ENCODE measurements at places on chromosomes 1 and 21.

DNA sequence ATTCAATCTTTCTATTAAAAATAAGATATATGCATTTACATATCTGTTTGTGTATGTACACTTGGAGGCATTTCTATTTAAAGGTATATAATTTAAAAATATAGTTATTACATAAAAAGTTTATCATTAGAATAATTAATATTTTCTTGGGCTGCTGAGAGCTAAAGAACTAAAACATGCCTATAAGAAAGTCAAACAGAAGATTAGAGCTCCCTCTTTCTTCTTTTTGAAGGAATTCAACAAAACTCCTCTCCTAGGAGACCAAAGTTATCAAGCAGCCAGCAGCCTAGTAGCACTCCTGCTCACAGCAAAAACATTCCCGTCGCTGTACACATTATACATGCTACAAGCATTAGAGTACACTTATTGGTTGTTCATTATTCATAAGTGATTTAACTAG lies 216.4 kb downstream of the VAV3 start:
- DNase-seq = no peak

DNA sequence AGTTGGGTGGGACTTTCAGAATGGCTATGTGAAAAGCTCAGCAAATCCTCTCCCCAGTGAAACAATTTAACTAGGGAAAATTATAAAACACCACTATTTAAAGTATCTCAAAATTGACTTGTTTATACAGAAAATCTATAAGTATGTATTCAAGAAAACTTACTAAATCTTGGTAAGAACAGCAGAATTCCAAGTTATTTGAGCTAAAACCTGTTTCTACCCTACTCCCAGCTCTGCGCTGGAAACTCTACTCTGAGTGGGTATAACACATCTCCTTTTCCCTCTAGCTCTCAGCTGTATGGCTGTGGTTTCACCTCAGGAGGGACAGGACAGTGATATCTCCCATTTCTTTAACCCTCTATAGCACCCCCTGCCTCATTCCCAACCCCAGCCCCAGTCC lies 295.2 kb upstream of the POGK start:
- no peak for DNase-seq

GRCh38 chr1:100795646-100795985 lies 76.1 kb downstream of the VCAM1 start:
- DNase-seq = no peak

DNA sequence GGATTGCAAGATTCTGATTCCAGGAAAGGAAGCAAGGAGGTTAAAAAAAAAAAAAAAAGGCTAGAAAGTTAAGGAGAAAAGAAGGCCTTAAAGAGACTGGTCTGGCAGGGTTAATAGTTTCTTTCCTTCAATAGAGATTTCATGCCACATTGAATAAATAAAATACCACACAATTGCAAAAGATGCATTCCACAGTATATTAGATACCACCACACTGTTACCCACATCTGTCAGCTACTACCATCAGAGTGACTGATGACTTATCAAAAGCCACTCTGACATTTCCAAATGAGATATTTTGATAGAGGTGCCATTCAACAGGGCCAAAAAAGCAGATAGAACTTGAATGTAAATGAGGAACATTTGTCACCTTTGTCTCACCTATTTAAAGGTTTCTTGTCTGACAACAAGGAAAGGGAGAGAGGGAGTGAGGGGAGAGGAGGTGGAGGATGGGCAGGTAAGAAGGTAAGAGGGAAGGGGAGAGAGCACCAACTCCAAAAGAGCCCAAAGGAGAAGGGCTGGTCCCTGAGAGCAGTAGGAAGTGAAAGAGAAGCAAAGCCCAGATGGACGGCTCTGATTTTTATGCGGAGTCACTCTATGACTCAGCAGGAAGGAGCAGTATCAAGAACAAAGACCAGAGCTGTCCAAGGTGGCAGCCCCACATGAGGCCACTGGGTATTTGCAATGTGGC lies 38.3 kb downstream of the LRRN2 start:
- DNase-seq = peak; percentile 2

DNA sequence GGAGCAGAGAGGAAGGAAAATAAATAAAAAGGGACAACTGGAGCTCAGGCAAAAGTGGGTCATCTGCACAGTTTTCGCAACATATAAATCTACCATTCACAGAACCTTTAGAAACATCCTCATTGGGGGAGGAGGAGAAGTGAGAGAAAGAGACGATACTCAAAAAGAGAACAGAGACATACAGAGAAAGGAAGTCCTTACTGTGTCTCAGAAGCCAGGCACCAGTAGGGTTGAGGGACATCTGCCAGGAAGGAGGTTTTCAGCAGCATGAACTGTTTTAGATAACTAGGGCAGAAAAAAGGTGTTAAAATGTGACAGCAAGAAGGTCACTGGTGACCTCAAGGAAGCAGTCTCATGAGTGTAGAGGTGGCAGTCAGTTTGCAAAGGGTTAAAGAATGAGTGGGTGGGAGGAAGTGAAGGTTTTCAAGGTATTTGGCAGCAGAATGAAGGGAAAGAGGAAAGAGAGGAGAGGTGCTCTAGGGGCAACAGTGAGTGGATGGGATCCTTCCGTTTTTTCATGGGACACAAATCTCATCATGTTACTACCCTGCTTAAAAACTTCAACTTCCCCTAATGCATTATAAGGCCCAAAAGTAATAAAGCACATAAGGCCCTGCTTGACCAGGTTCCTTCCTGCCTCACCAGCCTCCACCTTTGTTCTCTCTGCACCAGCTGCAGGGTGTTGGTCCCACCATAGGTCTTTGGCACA lies 9.5 kb downstream of the JAK1 start:
- no peak for DNase-seq

GRCh38 chr1:35727434-35728040 lies 8.9 kb upstream of the C1orf216 start:
- DNase-seq = no peak

GRCh38 chr1:18635891-18636595 lies 5.4 kb downstream of the PAX7 start:
- no peak for DNase-seq

- DNase-seq = no peak
Observed at GRCh38 chr1:112614460-112615065, 4.4 kb downstream of the ST7L start.

DNA sequence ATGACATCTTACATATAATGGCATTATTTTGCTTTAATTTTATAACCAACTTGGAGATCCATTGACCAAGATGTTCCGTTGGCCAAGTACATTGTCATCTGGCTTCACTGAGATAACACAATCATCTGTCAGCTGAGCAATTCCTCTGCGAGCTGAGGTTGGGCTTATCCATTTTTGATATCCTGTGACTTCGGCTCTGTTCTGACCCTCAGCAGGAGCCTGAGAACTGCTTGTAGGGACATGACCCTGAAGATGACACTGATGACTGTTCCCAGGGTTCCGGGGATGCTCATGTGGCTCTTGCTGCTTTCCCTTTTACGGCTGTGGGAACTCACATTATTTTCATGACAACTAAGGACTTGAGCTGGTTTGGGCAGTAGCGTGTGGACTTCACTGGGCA lies 51.2 kb downstream of the TLR5 start:
- DNase-seq = no peak

GRCh38 chr1:207319199-207319598 lies 2.3 kb upstream of the CD55 start:
- DNase-seq = no peak

- DNase-seq = no peak
Observed at GRCh38 chr1:184620469-184620868, 134.2 kb downstream of the EDEM3 start.

DNA sequence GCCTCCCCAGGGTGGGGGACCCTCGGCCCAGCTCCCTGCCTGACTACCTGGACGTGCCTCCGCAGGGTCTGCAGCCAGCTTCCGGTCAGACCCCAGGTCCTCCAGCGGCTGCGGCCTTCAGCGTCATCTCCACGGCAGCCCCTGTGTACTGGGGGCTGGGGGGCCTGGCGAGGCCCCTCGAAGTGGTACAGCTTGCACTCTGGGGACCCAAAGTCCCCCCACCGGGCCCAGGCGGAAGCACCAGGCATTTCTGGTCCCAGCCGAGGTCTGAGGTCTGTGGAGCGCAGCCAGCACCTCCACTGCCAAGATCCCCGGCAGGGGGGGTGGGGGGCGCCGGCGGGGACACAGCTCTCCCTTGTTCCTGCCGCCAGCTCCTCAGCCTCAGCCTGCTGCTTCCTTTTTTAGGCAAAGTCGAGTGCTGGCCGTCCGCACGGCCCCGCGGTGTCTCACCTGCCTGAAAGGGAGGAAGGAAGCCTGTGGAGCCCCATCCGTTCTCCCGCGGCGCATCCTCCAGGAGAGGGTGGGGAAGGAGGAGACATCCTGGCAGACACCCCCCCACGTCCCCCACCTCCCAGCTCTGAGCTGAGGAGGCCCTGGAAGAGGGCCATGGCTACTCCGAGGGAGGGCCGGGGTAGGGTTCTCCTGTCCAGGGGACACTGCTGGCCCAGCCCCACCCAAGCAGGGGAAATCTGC lies 1.2 kb upstream of the VWA1 start:
- no peak for DNase-seq

GRCh38 chr1:203537806-203538464 lies 44.0 kb downstream of the OPTC start:
- no peak for DNase-seq

- DNase-seq = no peak
Observed at GRCh38 chr1:160621633-160622413, 25.0 kb downstream of the SLAMF1 start.

GRCh38 chr1:10459184-10459583 lies 9.4 kb downstream of the CORT start:
- peak; percentile 46 for DNase-seq

GRCh38 chr1:212447478-212447877 lies 14.8 kb downstream of the NENF start:
- DNase-seq = no peak

GRCh38 chr21:44013380-44014088 lies 1.4 kb downstream of the TRAPPC10 start:
- DNase-seq = no peak

- DNase-seq = no peak
Observed at GRCh38 chr1:220834155-220834870, 44.9 kb upstream of the HLX start.

GRCh38 chr1:241034203-241034936 lies 322.6 kb downstream of the RGS7 start:
- DNase-seq = no peak

GRCh38 chr1:183879966-183880365 lies 75.0 kb downstream of the RGL1 start:
- DNase-seq = no peak

DNA sequence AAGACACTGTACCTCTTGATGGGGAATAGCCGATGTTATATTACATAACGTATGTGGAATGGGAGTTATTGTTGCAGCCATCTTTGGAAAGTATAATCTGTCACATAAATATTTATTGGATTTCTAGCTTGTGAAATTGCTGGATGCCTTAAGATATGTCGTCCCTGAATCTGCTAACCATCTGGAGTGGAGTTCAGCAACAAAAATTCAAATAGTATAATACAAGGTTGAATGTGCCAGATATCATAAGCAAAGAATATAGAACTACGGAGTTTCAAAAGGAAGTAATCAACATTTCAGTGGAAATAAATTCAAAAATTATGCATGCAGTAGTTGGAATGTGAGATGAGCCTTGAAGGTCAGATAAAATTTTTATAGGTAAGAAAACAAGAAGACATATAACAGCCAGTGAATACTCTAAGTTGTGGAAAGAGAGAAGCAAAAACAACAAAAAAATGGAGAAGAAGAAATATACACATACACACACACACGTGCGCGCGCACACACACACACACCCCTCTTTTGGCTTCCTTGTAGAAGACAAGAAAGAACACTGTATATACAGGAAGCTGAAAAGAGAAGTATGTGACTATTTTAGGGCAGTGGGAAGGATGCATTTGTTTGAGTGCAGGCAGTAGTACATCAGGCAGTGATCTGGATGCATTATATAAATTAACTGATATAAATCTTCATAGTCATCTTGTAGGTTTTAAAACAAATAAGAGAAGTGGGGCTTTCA lies 516.7 kb downstream of the KCNT2 start:
- DNase-seq = no peak

- no peak for DNase-seq
Observed at GRCh38 chr1:117605164-117605773, 579 bp upstream of the TENT5C start.

- DNase-seq = no peak
Observed at GRCh38 chr1:64215576-64215975, 12.2 kb downstream of the UBE2U start.

DNA sequence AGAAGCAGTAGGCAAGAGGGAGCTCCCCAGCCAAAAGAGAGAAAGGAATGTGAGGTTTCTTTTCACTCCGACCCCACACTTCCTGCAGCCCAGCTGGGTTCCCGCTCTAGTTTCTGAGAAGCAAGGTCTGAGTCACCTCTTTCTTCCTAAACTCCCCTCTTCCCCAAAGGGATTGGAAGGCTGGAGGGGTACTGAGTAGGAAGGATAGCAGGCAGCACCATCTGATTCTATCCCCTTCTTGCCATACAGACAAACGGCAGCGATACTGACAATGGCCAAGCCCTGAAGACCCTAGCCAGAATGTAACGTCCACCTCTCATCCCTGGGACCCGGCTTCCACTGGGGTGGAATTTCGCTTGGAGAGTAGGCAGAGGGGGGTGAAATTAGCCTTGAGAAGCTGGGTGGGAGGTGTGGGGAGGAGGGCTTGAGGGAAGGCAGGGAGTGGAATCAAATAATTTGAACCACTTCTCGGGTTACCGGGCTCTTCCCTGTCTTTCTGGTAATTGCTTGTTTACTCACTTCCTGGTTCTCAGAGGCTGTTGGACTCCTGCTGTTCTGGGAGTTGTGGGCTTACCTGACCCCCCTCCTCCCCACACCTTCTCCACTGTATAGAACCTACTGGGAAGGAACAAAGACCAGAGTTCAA lies 13.2 kb downstream of the IER5 start:
- no peak for DNase-seq

GRCh38 chr1:9846611-9847171 lies 22.9 kb upstream of the CLSTN1 start:
- DNase-seq = no peak

GRCh38 chr1:71232166-71232763 lies 151.4 kb upstream of the ZRANB2 start:
- no peak for DNase-seq

GRCh38 chr1:106678279-106679050 lies 378.0 kb upstream of the PRMT6 start:
- peak; percentile 35 for DNase-seq

GRCh38 chr1:5598824-5599395 lies 393.3 kb downstream of the NPHP4 start:
- no peak for DNase-seq

- DNase-seq = no peak
Observed at GRCh38 chr1:204714194-204714860, 28.8 kb upstream of the LRRN2 start.

DNA sequence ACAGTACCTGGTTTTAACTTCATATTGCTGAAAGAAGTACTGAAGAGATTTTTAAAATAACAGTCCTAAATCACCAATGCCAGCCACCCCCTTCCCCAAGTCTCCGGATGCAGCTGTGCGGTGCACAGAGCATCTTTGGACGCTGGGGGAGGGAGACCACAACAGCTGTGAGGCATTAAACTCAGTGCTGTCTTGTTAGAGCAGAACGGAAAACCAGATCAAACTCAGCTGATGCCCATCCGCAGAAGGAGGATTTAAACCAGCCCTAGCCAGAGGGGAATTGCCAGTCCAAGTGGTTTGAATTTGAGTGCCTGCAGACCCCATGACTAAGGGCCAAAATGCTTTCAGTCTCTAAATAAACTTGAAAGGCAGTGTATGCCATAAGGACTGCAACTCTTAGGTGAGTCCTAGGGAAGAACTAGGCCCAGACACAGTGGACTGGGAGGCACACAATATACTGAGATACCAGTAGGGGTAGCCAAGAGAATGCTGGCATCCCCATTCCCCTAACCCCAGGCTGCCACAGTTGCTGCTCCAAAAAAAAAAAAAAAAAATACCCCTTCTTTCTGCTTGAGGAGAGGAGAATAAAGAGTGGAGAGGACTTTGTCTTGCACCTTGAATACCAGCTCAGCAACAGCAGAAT lies 576.2 kb downstream of the NEGR1 start:
- no peak for DNase-seq

GRCh38 chr1:54980046-54980527 lies 341 bp upstream of the TMEM61 start:
- DNase-seq = no peak
